Foreskin fibroblast (primary cell): ENCODE measurements at places on chromosomes 6 and 20.
A peak's percentile ranks its signal among the peaks of the same experiment; 100 is the strongest.

- no peak for DNase-seq
Measured at GRCh38 chr20:63089051-63089907, 82.5 kb upstream of the BHLHE23 start.

- no peak for DNase-seq
Measured at GRCh38 chr6:306641-307061, 14.4 kb downstream of the DUSP22 start.

- no peak for DNase-seq
Measured at GRCh38 chr20:33645072-33645358, 17.1 kb upstream of the C20orf144 start.

DNA sequence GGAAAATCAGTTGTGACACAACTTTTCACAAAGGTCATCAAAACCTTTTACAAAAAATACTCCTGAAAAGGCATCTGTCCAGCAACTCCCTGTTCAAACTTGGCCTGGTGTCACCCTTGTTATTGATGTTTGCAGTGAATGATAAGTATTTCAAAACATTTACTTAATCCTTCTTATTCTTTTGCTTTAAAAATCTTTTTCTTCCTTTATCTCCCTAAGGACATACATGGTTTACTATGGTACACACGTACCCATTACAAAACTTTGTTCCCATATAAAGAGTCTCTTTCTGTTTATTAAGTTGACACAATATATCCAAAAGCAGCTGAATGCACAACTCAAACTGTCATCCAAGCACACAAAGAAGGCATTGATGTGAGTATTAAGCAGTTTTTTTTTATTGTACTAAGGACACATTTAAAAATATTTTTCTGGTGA, 17.5 kb downstream of the GSTA2 start:
- no peak for DNase-seq

- DNase-seq, result no peak
Measured at GRCh38 chr6:122276637-122277036, 122.8 kb upstream of the HSF2 start.

DNA sequence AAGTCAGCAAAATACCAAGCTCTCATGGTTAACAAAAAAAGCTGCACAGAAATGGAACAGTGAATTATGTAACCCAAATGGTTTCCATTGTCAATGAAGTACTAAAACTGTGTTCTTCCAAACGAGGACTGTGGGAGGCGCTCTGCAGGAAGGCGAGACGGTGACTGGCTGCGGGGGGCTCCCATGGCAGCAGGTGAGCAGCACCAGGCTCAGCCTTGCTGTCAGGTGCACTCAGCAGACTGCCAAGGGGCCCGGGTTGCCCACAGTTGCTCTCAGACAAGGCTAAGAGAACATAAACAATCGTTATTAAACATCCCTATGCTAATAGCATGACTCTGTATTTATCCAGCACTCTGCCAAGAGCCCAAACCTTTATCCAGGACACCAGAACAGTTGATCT, 630.3 kb upstream of the ARID1B start:
- no peak for DNase-seq

GRCh38 chr6:47440719-47441118, 36.9 kb upstream of the CD2AP start:
- DNase-seq, result no peak

DNA sequence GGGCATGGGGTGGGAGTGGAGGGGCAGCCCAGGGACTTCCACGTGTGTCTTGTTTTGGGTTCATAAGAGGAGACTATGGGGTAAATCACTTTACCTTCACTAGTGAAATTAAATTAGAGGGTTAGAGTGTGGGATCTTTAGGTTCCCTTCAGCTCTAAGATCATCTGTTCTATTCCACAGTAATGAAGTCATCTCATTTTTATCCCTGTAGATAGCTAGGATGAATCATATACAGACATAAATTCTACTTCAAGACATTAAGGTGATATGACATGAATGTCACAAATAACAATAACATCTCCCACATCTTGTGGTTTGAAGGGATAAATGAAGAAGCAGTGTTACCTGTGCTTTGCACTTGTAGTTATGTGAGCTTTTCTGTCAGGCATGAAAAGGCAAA, 83.8 kb downstream of the ELOVL4 start:
- DNase-seq, result no peak

- no peak for DNase-seq
Measured at GRCh38 chr6:108735310-108736001, 112.8 kb upstream of the ARMC2 start.

DNA sequence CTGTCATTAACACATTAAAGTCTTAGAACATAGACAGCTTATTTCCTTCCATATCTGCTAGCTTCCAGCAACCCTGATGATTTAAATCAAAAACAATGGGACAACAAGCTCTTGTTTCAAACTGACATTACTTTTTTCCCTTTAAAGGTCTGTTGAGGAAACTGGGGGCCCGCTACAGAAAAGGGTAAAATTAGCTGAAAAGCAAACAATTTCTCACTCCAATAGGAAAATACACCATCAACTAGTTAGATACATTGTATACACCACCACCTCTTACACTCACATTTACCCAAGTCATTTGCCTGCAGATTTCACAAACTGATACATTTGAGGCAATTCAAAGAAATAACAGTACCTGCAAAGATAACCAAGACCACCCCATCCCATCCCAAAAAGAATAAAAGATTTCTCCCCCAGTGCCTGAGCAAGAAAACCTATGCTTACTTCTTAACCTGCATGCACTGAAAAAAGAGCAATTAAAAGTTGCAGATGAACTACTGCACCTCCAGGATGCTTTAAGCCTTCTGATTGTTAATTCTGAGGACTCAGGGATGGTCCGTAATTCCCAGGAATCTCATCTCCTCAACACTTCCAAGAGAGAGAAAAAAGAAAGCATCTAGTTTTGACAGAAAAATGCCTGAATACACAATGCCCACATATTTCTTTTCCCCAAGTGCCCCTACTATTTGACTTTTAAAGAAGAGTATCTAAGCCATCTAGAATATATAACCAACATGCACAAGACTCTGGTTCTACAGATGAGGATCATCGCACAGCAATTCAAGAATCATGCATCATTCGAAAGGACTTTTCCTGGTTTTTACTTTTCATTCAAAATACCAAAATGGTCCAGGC, 5.6 kb downstream of the ZMYND8 start:
- no peak for DNase-seq

DNA sequence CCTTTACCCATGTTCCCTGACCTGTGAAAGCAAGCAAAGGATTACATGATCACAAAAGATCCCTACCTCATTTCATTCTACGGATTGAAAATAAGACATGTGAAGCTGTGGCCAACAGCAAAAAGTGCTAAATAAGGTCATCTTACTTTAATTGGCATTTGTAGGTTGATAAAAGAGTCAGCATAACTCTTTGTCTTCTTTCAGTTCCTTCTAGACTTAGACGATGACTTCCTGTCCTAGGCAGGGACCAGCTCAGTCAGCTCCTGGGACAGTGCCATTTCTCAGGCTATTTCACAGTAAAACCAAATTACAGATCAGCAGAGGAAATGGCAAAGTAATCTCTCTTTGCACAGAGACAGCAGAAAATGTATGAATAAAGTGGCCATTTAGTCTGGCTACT, 480.7 kb downstream of the RFPL4B start:
- DNase-seq, result no peak

- DNase-seq, result peak; percentile 72
Measured at GRCh38 chr6:159654483-159655098, 38.5 kb downstream of the SOD2 start.

GRCh38 chr20:31605031-31605901, at the start of gene ID1:
TSS of gene ID1 (plus strand) at chr20:31605289. CDS start at chr20:31605388, 99 bp downstream.
- DNase-seq, result peak; percentile 98

- no peak for DNase-seq
Measured at GRCh38 chr20:61882716-61883615, 182.7 kb downstream of the TAF4 start.

GRCh38 chr6:138494312-138494711, 5.0 kb downstream of the NHSL1 start:
- DNase-seq, result no peak

GRCh38 chr20:58651946-58652605, 993 bp downstream of the STX16 start:
- peak; percentile 82 for DNase-seq

DNA sequence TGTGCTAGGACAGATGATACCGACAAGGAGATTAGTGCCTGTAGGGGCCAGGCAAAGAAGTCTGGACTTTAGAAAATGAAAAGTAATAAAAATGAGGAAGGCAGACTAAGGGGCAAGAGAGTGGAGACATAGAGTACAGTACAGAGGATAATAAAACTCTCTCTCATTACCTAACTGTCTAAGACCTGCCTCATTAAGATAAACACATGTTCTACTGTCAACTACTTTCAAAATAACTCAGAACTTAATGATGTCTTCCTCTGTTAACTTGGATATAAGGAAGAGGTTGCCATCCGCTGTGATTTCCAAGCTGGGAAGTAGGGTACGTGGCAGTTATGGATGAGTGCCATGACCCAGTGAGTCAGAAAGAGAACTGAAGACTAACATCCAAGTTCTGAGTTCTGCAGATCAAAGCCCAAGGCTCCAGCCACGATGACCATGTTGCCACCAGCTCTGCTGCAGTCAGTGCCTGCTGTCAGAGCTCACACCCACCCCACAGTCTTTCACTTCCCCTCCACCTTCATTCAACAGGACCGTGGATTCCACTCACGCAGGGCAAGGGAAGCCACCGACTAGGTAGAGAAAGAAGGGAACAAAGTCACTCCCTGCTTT, 81.8 kb downstream of the KIF16B start:
- DNase-seq, result peak; percentile 32

DNA sequence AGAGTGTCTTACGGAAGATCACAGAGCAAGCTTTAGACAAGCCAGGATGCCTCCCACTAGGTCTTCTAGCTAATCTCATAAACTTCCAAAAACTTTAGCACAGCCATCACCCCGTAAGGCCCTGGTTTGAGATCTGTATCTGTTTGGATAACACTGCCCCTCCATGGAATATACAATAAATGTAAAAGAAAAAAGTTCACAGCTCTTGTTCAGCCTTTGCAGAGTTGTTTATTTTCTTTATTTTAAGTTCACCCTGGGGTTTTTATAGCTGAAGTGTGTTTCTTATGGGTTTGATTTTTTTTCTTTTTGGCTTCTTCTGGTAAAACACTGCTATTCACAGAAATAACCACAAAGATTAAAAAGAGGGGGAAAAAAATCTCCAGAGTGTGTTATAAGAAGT, 125.6 kb downstream of the EYA2 start:
- DNase-seq, result no peak

GRCh38 chr6:56595490-56596122, 47.1 kb downstream of the DST start:
- DNase-seq, result peak; percentile 68

- no peak for DNase-seq
Measured at GRCh38 chr20:48092596-48093280, 307.5 kb upstream of the SULF2 start.

- DNase-seq, result no peak
Measured at GRCh38 chr6:27577922-27578321, 105.0 kb upstream of the ZNF184 start.

- DNase-seq, result no peak
Measured at GRCh38 chr6:2797564-2798031, 32.4 kb downstream of the WRNIP1 start.

DNA sequence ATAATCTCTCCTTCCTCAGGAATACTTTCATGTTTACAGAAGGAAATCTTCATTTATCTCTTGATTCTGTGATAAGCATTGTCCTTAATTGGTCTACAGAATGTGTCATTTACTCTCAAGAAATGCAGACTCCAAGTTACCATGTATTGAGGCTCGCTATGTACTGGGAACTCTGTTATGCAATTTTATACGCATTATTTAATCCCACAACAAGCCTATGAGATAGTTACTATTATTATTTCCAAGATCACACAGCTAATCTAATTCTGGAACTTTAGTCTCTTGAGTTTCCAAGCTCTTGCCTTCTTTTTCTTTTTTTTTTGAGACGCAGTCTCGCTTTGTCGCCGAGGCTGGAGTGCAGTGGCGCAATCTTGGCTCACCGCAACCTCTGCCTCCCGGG, 30.0 kb upstream of the RAB23 start:
- DNase-seq, result no peak

DNA sequence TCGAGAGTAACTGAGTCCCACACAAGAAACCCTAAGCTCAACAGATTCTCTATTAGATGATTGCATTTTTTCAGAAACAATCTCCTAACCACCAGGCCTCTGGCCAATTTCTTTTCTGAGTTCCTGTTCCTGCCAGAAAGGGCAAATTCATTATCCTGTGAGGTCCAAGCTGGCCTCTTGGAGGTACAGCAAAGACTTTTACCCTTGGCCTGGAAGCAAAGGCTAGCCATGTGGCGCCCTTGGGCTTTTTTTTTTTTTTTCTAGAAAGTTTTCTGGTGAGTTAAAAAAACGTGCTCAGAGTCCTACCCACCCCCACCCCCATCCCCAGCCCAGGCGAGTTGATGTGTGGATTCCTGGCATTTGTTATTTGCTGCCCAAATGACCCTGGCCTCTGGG, 59.0 kb upstream of the EEF1A1 start:
- peak; percentile 95 for DNase-seq

DNA sequence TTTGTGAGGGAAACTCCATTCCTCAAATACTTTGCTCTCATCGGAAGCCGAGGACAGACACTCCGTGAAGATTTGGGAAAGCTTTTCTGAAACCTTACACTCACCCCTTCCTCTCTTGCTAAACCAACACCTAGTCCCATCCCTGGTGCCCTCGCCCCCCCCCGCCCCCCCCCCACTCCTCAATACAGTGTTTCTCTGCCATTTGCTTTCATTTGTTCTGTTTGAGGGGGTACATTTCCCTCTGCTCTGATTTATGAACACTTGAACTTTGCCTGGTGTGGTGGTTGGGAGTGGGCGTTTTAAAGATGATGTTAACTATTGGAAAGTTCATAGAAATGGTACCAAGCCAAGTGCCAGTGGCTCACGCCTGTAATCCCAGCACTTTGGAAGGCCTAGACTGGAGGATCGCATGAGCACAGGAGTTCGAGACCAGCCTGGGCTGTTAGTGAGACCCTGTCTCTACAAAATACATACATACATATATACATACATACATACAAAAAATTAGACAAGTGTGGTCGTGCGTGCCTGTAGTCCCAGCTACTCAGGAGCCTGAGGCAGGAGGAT, 1.1 kb downstream of the RAB32 start:
- DNase-seq, result peak; percentile 39

DNA sequence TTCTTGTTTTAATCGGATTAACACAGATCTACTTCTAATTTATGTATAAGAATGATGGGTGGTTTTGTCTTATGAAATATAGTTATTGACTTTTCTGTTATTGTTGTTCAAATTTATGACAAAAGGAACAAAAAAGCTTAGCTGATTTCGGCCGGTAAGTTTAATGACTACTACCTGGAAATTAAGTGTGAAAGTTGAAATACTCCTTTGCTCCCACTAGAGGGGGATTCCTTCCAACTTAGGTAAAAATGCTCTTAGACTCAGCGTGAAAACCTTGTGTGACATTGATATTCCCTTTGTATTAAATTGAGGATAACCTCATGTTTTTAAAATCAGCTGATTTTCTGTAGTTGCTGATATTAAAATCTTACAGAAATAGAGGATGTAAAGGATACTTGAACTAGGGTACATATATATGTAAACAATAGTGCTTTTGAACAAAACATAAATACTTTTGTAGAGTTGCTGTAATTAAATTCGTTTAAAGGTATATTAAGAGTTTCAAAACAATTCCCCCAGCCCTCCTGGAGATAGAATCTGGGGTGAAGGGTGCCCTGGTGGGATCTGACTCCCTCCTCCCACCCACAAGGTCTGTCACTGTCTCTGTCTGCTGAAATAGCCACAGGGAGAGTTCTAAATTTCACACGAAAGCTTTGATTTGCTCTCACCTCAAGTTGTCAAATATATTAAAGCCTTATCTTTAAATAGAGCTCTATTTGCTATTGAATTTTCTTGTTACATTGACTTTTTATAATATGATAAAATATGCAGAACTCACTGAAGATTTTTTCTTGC, 257.5 kb downstream of the ARID1B start:
- no peak for DNase-seq

GRCh38 chr6:142693441-142693840, 251.5 kb downstream of the HIVEP2 start:
- DNase-seq, result peak; percentile 73
